ENCODE measurements at places on chromosomes 1 and 21.

GRCh38 chr1:39127513-39127912 lies 77.0 kb upstream of the MACF1 start:
- no peak for DNase-seq

DNA sequence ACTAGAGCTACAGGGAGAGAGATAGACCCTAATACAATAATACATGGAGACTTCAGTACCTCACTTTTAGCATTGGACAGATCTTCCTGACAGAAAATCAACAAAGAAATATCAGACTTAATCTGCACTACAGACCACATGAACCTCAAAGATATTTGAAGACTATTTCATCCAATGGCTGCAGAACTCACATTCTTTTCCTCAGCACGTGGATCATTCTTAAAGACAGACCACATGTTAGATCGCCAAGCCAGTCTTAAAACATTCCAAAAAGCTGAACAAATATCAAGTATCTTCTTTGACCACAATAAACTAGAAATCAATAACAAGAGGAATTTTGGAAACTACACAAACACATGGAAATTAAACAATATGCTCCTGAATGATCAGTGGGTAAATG lies 576.0 kb downstream of the KIF26B start:
- DNase-seq, result no peak

- no peak for DNase-seq
Measured at GRCh38 chr21:38256599-38257302, at the start of gene KCNJ15. Gene KCNJ15, plus strand, starts transcription at chr21:38256991. Its CDS starts 42,271 bp downstream, at chr21:38299262.

DNA sequence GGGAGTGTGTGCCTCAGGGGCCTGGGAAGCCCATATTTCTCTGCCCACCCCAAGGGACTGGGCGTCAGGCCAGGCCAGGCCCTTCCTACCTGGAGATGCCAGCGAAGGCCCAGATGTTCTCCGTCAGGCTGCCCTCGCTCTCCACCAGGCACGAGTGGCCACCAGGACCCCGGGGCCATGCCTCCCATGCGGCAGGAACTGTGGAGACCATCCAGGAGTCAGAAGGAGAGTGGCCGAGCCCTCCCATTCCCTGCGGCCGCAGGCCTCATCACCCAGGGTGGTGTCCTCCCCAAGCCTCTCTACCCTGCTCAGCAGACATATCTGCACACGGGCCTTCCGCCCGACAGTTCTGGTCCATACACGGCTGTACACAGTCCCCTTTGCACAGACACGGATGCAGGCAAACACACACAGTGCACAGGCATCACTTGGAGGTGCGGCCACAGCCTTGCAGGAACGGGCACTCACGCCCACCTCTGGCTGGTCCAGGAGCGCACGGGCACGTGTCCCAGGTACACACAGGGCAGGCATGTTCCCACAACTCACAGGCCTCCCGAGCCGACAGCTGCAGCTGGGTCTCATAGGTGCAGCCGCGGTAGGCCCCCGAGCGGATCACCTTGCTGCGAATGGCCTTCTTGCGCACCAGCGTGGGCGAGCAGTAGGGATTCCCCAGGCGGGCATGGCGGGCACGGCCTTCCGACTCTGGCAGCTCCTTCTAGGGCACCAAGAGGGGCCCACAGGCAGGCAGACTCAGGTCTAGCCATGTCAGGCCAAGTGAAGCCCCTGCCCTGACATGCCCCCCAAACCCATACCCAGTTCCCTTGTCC lies 5.9 kb upstream of the KIF17 start:
- no peak for DNase-seq

DNA sequence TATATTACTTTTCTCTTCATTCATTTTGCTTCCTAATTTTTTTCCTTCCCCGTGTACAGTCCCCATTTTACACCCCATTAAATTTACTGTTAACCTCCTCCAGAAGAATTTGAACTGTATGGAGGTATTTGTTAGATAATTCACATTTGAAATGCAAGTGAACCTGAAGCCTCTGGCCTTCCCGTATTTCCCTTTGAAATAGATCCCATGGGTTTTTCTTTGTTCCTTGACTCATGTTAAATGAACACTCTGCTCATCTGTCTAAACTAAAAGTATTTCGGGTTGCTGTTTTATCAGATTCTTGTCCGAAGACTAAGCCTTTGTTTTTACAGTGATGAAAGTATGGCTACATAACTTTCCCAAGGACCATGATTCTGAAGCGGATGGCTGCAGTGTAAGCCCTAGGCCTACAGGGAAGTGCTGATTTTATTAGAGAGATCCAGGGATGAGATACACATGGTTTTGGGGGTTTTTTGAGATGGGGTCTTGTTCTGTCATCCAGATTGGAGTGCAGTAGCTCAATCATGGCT lies 187.9 kb downstream of the PATJ start:
- no peak for DNase-seq

- DNase-seq, result no peak
Measured at GRCh38 chr1:115648717-115649691, 7.2 kb downstream of the VANGL1 start.

DNA sequence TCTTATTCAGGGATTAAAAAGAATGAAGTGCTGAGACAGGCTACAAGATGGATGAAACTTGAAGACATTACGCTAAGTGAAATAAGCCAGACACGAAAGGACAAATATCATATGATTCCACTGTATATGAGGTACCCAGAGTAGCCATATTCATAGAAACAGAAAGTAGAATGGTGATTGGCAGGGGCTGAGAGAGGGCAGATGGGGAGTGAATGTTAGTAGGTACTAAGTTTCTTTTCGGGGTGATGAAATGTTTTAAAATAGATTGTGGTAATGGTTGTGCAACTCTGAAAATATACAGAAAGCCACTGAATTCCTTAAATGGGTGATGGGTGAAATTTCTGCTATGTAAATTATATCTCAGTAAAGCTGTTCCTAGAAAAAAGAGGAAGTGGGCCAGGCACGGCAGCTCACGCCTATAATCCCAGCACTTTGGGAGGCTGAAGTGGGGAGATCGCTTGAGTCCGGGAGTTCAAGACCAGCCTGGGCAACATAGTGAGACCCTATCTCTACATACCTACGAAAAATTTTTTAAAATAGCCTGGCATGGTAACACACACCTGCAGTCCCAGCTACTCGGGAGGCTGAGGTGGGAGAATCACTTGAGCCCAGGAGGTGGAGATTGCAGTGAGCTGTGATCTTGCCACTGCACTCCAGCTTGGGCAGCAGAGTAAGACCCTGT lies 15.9 kb downstream of the SLC27A3 start:
- DNase-seq, result peak; percentile 22

GRCh38 chr1:177944016-177944949 lies 25.6 kb downstream of the SEC16B start:
- peak; percentile 66 for DNase-seq

GRCh38 chr1:12617511-12617900 lies 504 bp downstream of the DHRS3 start:
- DNase-seq, result no peak

DNA sequence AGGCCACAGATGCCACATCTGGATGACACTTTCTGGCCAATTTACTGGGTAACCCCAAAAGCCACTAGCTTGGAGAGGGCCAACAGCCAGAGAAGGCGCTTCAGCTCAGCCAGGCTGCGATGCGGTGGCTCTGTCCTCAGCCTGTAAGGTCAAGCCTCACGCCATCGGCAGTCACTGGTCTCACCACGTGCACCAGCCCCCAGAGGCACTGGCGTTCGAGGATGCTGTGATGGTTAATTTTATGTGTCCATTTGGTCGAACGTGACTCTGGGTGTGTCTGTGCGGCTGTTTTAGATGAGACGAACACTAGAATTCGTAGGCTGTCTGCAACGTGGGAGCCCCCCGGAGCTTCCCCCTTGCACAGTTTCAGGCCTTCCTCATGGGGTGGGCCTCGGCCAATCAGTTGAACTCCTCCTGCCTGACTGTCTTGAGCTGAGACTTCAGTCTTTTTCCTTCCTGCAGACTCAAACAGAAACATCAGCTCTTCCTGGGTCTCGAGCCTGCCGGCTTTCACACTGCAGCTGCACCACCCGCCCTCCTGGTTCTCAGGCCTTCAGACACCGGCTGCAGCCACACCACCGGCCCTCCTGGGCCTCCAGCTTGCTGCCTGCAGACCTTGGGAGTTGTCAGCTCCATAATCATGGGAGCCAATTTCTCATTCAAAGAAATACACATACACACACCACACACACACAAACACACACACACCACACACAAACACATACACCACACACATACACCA lies 41.6 kb upstream of the SLC45A1 start:
- DNase-seq, result no peak

DNA sequence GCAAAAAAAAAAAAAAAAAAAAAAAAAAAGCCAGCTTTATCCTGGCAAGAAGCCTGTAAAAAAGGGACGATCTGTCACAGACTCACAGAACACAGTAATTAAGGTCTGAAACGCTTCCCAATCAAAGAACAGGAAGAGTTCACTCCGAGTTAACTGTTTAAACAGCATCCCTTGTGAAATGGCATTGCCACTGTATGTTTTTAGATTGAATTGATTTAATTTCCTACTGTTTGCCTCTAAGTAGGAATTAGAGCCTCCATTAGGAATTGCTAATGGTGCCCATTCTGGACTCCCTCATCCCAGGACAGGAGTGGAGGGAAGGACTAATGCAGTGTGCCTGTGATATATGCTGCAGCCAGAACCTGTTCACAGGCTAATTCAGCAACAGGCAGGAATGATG lies 370.8 kb downstream of the RWDD3 start:
- DNase-seq, result no peak

DNA sequence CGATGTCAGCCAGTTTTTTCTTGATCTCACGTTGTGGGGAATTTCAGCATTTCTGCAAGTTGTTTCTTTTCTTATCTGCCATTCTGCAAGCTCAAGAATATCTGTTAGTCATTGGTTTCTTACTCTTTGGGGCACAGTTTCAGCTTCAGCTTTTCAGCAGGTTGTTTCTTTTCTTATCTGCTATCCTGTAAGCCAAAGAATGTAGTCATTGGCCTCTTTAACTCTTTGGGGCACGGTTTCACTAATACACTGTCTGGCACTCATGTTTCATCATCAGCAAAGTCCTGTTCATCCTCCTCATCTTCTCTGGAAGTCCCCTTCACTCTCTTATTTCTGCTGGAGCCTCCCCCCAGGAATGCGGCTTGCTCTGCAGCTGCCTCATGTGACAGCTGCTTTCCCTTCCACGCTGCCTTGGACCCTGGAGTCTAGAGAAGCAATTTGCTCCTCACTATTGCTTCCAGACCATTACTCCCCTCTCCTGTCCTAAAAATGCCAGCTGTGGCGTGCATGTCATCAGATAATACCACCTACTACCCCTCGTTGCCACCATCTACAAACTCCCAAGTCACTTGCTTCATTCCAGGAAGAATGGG lies 67.0 kb upstream of the CACNA1E start:
- peak; percentile 44 for DNase-seq

- DNase-seq, result no peak
Measured at GRCh38 chr21:38504066-38504465, 5.8 kb upstream of the ERG start.

DNA sequence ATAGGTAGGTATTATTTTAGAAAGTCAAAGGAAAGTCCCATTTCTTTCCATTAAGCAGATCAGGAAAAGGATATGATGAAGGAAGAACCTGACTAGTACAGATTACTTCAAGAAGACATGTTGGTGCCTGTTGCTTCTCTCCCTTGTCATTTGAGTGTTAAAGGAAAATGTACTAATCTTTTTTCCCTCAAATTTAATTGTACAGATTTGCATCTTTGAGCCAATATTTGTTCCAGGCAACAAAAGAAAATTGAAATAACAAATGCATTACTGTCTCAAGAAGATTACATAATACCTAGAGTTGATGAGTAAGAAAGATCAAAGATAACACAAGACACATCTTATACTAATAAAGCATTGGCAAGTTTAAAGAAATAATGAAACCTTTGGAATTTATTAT lies 566.9 kb upstream of the ZP4 start:
- DNase-seq, result no peak

DNA sequence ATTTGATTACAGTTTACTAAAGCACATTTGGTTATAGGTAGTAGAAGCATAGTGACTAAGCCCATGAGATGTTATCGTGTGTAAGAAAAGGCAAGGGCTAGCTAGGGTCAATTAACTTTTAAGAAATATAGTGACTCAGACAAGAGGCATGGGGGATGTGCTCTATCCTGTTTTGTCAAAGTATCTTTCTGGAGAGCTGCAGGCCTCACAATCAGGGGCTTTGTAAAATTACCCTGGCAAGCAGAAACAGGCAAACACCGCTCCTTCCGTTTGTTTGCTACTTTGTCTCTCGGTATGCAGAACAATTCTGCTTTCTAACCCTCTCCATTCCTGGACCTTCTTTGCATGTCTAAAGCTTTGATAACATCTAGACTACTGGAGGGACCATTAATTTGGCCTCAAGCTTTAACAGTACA lies 26.1 kb upstream of the ZNF697 start:
- no peak for DNase-seq

GRCh38 chr1:172279939-172280636 lies 140.4 kb upstream of the C1orf105 start:
- DNase-seq, result no peak

DNA sequence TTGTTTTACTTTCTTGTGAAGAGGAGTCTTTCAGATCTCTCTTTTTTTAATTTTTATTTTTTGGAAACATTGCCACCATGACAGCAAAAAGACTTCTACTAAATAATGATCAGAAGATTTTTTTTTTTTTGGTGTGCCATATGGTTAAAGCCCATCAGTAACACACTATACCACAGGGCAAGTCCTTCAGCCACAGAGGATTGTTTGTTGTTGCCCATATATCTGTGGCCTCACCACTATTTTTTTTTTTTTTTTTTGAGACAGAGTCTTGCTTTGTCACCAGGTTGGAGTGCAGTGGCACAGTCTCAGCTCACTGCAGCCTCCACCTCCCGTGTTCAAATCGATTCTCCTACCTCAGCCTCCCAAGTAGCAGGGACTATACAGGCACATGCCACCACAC lies 29.2 kb downstream of the UAP1 start:
- no peak for DNase-seq

- DNase-seq, result no peak
Measured at GRCh38 chr21:42007356-42007940, 2.7 kb downstream of the ZBTB21 start.

DNA sequence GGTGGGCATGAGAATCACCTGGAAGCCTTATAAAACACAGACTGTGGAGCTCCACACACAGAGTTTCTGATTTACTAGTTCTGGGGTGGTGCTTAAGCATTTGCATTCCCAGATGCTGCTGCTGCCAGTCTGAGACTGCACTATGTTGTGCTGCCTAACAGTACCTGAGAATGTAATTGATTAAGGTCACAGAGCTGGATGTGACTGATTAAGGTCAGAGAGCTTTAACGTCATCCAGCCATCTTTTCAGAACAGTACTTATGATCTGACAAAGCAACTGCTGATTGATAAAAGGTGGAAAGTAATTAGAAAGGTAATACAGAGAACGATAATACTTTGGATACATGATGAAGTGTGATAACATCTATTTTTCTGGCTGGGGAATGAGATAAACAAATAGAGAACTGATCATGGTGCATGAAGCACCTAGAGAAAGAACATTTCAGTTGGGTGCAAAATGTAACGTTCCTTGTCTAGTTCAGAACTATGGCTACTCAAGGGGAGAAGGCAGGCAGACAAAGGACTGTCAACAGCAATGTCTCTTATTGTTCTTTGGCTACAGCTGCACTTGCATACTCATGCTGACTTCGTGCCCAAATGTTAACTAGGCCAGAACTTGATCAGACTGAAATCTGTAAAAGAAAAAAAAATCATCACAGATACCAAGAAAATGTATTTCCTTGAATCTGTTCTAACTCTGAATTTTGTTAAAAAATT lies 3.7 kb upstream of the UCK2 start:
- no peak for DNase-seq

- DNase-seq, result no peak
Measured at GRCh38 chr1:185108321-185108720, 48.4 kb downstream of the TRMT1L start.
